ENCODE measurements at places on chromosomes 6 and 20.

DNA sequence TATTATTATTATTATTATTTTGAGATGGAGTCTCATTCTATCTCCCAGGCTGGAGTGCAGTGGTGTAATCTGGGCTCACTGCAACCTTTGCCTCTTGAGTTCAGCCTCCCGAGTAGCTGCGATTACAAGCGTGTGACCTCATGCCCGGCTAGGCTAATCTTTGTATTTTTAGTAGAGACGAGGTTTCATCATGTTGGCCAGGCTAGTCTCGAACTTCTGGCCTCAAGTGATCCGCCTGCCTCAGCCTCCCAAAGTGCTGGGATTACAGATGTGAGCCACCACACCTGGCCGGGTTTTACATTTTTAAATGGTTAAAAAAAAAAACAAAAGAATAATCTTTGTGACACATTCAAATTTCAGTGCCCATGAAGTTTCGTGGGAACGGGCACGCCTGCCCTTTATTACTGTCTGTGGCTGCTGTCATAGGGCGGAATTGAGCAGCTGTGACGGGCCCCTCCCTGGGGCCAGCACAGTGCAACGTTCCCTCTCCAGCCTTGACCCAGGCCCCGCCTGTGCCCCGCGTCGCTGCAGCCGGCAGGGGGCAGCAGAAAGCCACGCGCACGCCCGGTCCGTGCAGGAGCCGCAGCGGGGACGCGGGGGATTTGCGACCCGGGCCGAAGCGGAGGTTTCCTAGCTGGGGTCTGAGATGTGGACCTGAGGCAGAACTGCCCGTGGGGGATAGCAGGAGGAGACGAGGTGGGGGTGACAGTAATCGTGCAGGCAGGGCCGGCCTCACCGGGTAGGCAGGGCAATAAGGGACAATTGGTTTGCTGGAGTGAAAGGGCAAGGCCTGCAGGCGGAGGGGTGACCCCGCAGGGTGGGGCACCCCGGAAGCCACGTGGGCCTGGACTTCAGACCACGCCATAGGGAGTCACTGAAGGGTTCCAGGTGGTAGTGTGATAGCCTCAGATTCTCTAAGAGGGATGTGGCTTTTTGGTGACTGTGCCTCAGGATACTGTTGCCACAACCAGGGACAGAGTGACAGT lies 54.3 kb downstream of the SYTL3 start:
- peak; percentile 64 for DNase-seq

GRCh38 chr6:125301435-125302391 lies at the start of gene HDDC2:
Gene HDDC2, minus strand, starts transcription at chr6:125301967. Its CDS starts 35 bp downstream, at chr6:125301932.
- peak; percentile 9 for DNase-seq

- no peak for DNase-seq
Measured at GRCh38 chr6:143698759-143699429, 21.1 kb downstream of the PHACTR2 start.

DNA sequence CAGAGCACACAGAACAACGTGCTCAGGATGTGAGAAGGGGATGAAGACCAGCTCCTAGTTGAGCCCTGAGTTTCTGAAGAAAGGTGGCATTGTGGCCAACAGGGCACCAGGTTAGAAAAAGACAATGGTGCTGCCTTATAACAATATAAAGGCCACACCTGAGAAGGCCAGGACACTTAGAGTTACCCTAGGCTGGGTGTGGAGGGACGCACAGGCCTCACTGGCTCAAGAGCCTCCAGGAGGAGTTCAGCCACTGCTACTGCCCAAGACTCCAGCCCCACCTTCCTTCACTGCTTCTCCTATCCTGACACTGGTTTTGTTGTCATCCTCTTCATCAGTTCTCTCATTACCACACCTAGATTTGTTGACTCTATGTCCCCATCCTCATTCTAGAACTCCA lies 55.2 kb upstream of the BEND6 start:
- DNase-seq = no peak

DNA sequence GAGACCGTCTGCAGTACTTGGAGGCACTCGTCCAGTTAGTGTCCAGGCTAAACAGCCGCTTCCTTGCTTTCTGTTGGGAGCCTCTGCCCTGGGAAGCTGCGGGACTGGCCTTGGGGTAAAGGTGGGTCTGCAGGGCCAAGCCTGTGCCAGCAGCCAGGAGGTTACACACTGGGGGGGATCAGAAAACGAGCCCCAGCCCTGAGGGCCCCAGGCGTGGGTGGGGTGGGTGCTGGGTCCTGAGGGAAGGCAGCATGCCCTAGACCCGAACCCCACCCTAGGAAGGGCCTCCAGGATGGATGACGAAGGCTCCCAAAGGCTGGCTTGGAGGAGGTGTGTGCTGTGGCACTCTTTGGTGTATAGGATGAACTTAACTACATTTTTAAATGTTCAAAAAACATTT lies 335.2 kb downstream of the ZFAND3 start:
- no peak for DNase-seq

- no peak for DNase-seq
Measured at GRCh38 chr6:121297694-121298093, 36.6 kb downstream of the TBC1D32 start.

DNA sequence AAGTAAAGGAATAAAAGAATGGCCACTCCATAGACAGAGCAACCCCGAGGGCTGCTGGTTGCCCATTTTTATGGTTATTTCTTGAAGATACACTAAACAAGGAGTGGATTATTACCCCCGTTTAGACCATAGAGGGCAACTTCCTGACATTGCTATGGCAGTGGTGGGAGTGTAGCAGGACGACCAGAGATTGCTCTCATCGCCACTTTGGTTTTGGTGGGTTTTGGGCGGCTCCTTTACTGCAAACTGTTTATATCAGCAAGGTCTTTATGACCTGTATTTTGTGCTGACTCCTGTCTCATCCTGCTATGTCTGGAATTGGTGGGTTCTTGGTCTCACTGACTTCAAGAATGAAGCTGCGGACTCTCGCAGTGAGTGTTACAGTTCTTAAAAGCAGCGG lies 78.7 kb downstream of the C6orf52 start:
- no peak for DNase-seq

DNA sequence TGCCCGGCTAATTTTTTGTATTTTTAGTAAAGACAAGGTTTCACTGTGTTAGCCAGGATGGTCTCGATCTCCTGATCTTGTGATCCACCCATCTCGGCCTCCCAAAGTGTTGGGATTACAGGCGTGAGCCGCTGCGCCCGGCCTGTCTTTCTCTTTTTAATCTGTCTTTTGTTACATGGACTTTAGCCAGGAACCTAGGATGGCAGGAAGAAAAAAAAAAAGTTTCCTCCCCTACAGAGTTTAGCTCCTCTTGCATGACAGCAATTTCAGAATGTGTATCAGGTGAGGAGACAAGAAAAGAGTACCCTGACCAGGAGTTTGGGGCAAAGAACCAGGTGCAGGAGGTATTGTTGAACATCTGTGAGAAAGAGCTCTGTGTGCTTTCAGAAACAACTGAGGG lies 21.4 kb upstream of the TXLNB start:
- DNase-seq = no peak

DNA sequence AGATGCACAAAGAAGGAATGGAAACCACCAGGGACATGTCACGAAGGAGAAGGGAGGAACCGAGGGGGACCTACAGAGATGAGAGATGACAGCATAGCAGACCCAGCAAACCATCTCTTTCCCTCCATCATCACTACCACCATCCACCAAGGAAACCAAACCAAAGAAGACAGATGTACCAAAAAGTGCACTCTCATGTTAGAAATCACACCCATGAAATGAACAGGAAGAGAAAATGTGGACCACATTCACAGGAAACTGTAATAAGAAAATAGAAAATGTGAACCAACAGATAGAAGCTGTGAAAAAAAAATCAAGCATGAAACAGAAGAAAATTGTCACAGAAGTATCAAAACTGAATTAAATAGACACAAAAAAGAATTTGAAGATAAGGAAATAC lies 672.7 kb downstream of the QKI start:
- DNase-seq = no peak

DNA sequence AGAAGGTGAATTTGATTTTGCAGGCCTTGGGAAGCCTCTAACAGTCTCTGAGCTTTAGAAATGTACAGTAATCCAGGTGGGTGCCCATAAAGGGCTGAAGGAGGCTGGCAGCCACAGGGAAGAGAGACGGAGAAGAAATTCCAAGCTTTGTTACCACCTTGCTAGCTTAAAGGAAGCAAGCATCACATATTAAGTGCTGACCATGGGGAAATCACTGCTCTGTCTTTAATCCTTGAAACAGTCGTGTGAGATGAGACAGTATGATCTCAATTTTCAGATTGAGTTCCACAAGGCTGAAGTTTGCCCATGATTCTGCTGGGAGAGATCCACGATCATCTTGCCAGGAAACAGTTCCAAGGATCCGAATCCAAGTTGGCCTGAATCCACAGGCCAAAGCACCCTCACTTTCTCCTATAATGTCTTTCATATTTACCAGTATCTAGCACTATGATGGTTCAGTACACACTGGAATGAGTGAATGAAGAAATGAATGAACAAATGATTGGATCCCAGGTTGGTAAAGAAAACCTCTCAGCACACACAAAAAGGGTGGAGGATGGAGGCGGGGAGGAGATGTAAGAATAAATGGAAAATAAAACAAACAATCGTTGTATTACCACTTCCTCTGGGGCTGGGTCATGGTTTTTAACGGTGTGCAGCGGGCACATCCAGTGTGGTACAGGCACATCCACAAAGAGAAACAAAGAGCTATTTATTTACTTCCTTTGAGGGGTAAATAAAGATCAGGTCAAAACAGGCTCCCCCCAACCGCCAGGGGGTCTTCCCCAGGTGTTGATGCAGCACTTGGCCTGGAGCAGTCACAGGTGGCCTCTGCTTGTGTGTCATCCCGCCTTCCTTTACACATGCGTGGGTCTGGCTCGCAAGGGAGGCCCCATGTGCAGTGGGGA lies 28.2 kb upstream of the TAF8 start:
- peak; percentile 56 for DNase-seq

DNA sequence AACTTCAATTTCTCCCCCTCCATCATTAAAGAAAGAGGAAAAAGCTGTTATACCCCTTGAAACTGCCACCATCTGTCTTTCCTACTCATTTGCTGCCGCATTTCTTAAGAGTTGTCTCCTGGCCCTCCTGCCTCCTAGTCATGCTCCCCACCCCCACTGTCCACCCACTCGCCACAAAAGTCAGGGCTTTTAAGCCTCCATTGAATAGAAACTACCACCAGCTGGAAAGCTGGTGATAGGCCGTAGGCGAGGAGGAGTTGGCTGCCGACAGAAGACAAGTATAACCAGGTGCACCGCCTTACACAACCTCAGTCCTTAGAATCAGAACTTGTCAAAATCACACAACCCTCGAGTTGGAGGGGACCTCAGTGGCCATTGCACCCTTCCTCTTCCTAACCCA lies 67.6 kb downstream of the B3GAT2 start:
- no peak for DNase-seq

DNA sequence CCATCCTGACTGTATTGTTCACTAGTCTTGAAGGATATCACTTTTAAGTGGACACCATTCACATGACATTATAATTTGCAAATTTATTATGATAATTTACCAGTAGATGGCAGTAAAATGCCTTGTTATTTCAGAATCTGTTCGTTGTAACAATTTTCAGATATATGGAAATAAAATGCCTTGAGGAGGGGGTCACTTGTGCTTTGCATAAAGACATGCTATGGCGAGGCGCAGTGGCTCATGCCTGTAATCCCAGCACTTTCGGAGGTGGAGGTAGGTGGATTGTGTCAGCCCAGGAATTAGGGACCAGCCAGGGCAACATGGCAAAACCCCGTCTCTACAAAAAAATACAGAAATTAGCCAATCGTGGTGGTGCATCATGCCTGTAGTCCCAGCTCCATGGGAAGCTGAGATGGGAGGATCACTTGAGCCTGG lies 9.0 kb upstream of the NCOA6 start:
- no peak for DNase-seq

- no peak for DNase-seq
Measured at GRCh38 chr6:84871925-84872324, 107.5 kb upstream of the TBX18 start.

- no peak for DNase-seq
Measured at GRCh38 chr6:118804091-118804490, 89.9 kb upstream of the ASF1A start.

- DNase-seq = no peak
Measured at GRCh38 chr20:33681728-33682353, 4.3 kb downstream of the E2F1 start.

DNA sequence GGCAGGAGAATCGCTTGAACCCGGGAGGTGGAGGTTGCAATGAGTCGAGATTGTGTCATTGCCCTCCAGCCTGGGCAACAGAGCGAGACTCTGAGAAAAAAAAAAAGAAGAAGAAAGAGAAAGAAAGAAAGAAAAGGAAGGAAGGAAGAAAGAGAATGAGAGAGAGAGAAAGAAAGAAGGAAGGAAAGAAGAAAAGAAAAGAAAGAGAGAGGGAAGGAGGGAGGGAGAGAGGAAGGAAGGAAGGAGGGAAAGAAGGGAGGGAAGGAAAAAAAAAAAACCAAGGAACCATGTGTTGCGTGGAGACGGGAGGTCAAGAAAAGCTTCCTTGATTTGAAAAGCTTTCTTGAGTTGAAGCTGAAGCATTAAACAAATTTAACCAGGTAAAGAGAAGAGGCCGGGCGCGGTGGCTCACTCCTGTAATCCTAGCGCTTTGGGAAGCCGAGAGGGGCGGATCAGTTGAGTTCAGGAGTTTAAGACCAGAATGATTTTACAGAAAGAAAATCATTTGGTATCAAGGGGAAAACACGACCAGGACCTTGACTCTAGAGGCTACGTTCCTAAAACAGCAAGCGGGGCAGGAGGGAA lies 90.5 kb upstream of the PRSS16 start:
- no peak for DNase-seq

- DNase-seq = no peak
Measured at GRCh38 chr6:142773324-142773723, 171.7 kb downstream of the HIVEP2 start.
